Stimulated activated CD4-positive, alpha-beta T cell treated with anti-CD3 and anti-CD28 coated beads, Interleukin-4, amount 100 ng/mL, for 48 hours (primary cell): ENCODE measurements at places on chromosomes 1 and 21.

DNA sequence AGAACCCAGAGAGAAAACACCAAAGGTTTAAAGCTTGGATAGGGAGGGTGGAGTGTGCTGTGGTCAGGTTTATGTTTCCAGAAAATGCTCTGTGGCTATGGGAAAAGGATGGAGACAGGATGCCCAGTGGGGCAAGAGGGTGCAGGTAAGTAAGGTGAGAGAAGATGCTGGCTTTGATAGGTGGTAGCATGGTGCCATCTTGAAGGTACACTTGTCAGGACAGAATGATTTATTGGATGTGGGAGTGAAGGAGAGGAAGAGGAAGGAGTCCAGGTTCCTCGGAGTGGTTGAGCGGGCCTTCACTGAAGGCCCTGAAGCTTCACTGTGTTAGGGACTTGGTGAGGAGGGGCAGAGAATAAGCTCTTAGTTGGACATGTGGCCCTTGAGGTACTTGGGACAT, 3.6 kb downstream of the PTPRF start:
- DNase-seq: no peak

GRCh38 chr1:44694863-44695478, 20.5 kb downstream of the ARMH1 start:
- no peak for DNase-seq

- no peak for DNase-seq
Measured at GRCh38 chr1:5415606-5416005, 576.6 kb downstream of the NPHP4 start.

- no peak for DNase-seq
Measured at GRCh38 chr1:180577361-180577760, 18.6 kb downstream of the OVAAL start.

GRCh38 chr21:46431884-46432488, 26.7 kb upstream of the DIP2A start:
- DNase-seq: no peak

GRCh38 chr1:248793592-248793991, 32.1 kb downstream of the SH3BP5L start:
- DNase-seq: no peak

- no peak for DNase-seq
Measured at GRCh38 chr21:33332143-33332542, 7.4 kb downstream of the IFNAR1 start.

DNA sequence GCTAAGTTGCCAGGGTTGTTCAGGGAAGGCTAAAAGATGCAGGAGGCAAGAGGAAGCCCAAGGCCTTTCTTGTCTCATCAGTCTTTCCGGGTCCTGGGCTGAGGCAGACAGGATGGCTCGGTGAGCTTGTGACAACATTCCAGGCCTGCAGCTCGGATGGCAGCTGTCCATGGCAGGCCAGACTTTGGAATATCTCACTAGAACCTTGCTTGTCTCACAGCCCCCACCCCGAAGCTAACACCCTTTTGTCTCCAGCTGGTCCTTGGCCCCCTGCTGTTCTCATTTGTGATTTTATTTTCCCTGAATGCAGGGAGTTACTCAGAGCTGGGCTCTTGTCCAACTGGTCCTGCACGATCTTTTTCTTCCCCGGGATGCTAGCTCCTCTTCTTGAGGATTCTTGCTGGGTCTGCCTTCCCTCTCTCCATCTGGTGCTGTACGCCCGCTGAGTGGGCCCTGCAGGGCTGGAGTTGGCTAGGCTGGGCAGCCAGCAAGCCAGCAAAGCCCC, 477.2 kb upstream of the CAMK1G start:
- no peak for DNase-seq
